Stimulated activated CD8-positive, alpha-beta memory T cell treated with anti-CD3 and anti-CD28 coated beads, Interleukin-4, amount 100 ng/mL, for 4 hours (primary cell): ENCODE measurements at places on chromosomes 16 and 17.
A peak's percentile ranks its signal among the peaks of the same experiment; 100 is the strongest.

DNA sequence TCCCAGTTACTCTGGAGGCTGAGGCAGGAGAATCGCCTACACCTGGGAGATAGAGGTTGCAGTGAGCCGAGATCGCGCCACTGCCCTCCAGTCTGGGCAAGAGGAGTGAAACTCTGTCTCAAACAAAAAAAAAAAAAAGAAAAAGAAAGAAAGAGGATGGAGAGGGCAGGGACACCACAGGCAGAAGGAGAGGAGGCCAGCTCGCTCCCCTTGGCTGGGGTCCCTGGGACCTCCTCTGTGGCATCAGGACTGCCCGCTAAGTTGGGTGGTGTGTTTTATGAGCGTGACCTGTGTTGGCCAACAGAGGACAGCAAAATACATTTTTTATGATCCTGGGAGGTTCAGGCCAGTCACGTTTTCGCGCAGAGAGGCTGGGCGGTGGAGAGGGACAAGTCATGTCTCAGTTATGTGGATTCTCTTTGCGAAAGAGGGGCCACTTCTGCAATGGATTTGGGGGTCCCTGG, 229.6 kb downstream of the MRTFB start:
- no peak for DNase-seq

GRCh38 chr17:78708510-78708973, 73.5 kb downstream of the CYTH1 start:
- DNase-seq = no peak

GRCh38 chr17:79984877-79985276, 50.8 kb downstream of the TBC1D16 start:
- no peak for DNase-seq

GRCh38 chr17:3915995-3916696, at the start of gene P2RX1:
TSS of gene P2RX1 (minus strand) at chr17:3916465. CDS start at chr17:3916225, 240 bp downstream.
- no peak for DNase-seq

DNA sequence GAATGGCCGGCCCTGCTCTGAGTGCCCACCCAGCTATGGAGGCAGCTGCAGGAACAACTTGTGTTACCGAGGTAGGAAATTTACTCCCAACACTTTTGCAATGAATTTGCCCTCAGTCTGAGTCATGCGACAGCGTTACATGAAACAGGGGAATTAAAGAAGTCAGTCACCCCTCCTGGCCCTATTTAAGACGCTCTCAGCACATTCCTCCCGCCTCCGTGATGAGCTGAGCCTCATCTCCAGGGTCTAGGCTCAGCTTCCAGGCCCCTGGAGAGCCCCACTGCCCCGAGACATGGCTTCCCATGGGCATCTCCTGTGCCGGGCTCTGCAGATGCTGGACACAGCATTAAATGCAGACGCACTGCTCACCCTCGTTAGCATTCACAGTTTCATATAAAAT, 35.0 kb downstream of the CRISPLD2 start:
- no peak for DNase-seq

DNA sequence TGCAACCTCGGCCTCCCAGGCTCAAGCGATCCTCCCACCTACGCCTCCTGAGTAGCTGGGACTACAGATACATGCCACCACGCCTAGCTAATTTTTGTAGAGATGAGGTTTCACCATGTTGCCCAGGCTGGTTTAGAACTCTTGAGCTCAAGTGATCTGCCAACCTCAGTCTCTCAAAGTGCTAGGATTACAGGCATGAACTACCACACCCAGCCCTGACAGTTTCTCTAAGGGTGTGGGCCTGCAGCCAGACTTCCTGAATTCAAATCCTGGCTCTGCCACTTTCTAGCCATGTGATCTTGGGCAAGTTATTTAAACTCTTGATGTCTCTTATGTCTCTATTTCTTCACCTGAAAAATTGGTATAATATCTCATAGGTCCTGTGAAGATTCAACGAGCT, 5.6 kb downstream of the CUEDC1 start:
- no peak for DNase-seq

DNA sequence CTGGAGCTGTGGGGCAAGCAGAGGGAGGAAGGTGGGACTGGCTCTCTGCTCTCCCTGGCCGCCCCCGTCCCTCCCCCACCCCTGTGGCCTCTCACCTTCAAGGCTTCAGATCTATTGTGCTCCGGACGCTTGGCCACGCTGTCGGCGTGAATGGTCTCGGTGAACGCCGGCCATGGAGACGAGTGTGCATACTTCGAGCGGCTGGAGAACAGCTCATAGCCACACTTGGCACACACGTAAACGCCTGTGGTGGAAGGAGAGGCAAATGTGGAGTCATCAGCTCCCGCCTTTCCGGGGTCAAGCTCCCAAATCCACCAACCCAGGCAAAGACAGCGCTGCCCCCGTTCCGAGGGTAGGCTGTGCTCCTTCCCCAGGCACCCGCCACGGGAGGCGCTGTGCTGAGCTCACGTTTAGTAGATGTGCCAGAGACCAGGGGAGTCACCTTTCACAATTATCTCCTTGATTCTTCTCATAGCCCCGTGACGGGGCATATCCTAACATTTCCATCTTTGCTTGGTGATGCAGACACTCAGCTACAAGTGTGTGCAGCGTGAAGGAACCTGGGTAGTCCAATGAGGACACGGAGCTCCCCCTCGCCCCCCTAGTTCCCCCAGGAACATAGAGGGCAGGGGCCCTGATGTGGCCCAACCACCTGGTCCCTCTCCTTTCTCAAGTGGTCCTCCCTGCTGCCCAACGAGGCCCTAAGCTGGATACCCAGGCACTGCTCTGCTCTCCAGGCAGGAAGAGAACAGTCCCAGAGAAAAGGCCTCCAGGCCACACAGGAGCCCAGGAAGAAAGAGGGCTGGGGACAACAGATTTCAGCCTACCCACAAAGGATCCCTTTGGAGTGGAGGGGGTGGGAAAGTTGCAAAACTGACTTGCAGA, 1.6 kb downstream of the MSRB1 start:
- DNase-seq = no peak

- DNase-seq = no peak
Measured at GRCh38 chr16:57077714-57078113, 14.7 kb upstream of the CPNE2 start.

DNA sequence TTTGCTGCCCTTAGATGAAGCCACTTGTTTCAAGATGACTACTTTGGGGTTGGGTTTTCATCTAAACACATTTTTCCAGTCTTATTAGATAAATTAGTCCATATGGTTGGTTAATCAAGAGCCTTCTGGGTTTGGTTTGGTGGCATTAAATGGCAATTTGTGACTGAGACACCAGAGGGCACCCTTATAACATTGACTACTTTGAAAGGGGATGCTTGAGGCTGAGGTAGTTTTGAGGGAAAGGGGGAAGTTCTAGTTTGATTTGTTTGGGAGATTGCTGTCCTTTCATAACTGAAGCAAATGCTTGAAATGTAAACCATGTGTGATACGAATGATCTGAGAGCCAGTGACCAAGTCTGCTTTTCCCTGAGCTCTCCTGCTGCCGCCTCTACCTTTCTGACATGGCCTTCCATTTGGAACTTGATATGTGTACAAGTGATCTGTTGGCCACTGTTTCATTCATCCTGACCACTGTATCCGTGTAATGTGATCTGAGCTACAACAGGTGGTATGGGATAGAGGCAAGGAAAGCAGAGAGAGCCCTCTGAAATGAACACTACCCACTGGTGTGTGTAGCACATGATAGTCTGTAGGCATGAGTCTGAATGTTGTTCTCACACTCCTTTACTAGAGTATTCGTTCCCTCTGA, 5.8 kb upstream of the RARA start:
- DNase-seq = no peak

DNA sequence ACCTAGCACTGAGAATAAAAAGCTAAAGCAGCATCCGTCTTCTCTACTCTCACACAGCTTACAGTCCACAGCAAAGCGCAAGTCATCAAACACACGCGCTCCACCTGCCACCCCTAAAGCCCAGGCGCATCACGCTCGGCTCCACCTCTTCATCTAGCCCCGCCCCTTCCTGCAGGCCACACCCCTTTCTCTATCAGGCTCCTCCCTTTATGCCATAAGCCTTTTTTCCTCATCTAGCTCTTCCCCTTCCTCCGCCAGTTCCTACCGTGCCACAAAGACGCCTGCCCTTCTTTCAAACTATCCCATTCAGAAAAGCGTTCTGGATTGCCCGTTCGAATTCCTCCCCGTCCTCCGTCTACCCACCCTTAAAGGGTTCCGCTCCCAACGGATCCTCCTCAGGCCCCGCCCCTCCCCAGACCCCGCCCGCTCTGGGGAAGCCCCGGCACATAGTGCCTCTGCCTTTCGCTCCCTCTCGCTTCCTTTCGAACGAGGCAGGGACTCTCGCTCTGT, 417 bp downstream of the C16orf46 start:
- DNase-seq = peak; percentile 97

GRCh38 chr16:73066927-73067670, 19.2 kb upstream of the ZFHX3 start:
- no peak for DNase-seq

- DNase-seq = no peak
Measured at GRCh38 chr17:74214484-74215341, 1.3 kb downstream of the TTYH2 start.

DNA sequence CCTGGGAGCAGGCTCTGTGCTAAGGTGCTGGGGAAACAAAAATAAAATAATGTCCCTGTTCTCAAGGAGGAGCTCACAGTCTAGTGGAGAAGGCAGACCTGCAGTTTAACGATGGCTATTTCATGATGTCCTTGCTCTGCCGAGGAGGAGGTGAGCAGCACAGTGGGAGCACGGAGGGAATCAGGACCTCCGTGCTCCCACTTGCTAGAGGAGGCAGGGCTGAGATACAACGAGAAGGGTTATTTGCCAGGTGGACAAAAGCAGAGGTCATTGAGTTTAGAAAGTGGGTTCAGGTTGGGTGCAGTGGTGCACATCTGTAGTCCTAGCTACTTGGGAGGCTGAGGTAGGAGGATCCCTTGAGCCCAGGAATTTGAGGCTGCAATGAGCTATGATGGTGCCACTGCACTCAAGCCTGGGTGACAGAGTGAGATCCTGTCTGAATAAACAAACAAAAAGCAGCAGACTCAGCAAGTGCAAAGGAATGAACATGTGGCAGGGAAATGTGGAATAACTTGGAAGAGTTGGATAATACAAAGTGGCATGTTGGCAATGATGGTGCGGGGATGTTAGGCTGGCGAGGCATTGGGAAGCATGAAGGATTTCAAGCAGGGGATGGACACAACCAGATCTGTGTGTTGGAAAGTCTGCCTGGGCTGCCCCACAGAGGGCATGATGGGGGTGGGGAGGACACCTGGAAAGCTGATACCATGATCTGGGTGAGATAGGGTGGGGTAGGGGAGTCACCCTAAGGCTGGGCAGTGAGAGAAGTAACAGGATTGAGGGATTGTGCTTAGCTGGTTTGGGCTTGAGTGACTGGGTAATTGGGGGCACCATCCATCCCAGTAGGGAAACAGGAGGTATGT, 12.8 kb upstream of the TNS4 start:
- no peak for DNase-seq

DNA sequence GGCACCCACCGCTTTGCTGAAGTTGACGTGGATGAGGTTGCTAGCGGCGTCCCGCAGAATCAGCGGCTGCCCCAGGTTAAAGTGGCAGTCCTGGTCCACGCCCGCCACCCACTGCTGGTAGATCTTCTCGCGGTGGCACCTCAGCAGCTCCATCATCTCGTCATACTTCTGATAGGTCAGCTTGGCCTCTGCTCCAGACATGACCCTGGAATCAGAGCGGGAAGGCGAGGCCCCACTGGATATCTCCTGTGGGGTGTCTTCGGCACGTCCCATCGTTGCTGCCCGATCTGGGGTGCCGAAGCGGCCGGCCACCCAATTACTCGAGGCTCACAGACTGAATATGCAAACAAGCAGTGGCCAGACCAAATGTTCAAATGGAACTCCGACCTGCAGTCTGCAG, 16.5 kb downstream of the DNAH17 start:
- DNase-seq = no peak

DNA sequence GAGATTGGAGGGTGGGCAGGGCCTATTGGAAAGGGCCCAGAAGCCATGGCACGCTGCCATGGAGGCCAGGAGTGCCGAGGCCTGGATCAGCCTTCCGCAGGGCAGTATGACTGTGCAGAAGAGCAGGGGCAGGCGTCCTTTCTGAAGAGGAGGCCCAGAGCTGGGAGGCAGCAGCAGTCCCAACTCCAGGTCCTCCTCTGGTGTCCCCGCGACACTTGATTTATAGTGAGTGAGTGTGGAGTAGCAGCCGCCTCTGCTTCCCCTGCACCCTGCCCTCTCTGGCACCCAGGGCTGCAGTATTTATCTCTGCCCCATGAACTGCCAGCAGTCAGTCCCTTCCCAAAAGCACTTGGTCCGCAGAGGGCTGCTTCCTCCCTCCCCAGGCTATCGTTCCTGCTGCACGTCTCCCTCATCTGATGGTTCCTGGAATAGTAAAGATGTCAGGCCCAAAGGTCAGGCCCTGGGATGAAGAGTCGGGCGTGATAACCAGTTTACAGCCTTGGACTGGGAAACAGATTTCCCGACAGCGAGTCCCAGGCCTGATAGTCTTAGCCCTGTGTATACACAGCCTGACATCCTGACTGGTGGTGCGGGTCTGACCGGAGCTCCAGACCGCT, 32.9 kb downstream of the PGS1 start:
- no peak for DNase-seq

- DNase-seq = no peak
Measured at GRCh38 chr16:56011808-56012481, 136.8 kb upstream of the CES5A start.

DNA sequence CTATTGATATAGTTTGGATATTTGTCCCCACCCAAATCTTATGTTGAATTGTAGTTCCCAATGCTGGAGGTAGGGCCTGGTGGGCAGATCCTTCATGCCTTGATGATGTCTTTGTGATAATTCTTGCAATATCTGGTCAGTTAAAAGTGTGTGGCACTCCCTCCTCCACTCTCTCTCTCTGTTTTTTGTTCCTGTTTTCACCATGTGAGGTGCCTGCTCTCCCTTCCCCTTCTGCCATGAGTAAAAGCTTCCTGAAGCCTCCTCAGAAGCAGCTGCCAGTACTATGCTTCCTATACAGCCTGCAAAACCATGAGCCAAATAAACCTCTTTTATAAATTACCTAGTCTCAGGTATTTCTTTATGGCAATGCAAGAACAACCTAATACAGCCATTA, 47.3 kb downstream of the TOM1L2 start:
- no peak for DNase-seq

GRCh38 chr17:65366102-65366844, 195.2 kb downstream of the AXIN2 start:
- DNase-seq = peak; percentile 28

GRCh38 chr17:67546578-67547527, 169.8 kb downstream of the PITPNC1 start:
- DNase-seq = no peak

- no peak for DNase-seq
Measured at GRCh38 chr16:9412031-9412914, 320.8 kb downstream of the HAPSTR1 start.

- no peak for DNase-seq
Measured at GRCh38 chr16:52572656-52573055, 25.7 kb upstream of the TOX3 start.

DNA sequence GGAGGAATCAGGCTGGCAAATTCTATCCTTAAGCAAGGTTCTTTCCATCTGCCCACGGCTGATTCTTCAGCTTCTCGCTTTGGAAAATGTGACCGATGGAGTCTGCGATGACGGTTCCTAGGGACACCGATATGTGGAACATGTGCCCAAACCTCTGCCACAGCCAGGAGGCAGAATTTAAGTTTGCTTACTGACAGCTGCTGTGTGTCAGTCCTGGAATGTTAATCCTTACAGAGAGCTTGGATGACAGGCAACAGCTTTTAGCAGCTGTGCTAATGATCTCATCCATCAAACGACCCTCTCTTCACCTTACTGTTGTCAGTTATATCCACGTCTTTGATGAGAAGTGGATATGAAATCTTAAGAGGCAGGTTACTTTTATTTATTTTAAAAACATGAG, 11.4 kb upstream of the MYH13 start:
- DNase-seq = no peak

GRCh38 chr17:65920996-65921395, 270.9 kb downstream of the CEP112 start:
- no peak for DNase-seq
